ENCODE measurements at places on chromosomes 6 and 20.

DNA sequence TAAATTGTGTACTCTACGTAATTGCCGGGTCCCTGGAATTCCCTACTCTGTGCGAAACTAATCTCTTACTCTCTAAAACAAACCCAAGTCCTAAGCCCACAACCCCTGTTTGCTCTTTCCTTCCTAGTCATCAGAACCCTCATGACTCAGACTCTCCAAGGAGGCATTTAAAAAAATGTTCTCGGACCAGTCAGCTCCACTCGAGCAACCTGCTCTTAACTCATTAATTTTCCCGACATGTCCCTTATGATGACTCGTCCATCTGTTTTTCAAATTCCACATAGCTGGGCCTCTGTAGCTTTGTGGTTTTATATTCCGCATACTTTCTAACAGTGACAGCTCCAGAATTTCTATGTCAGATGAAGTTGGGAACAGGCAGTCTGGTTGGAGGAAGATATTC is 2.6 kb upstream of the MUC22 start:
- no peak for DNase-seq

GRCh38 chr6:23003671-23004467 is 434.5 kb downstream of the HDGFL1 start:
- DNase-seq = no peak

GRCh38 chr6:6283746-6284145 is 36.7 kb downstream of the F13A1 start:
- no peak for DNase-seq

DNA sequence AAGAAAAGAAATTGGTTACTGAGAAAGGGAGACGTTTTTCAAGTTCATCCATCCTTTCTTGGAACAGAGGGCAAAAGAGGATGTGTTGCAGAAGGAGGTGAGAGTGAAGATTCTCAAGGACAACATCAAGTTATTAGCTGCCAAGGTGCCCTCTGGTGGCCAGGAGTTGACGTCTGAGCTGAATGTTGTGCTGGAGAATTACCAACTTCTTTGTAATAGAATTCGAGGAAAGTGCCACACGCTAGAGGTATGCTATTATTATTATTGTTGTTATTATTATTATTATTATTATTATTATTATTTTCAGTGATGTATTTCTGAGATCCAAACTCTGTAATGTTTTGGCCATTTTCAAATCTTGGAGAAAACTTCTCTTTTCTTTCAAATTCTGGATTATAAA is 197.0 kb downstream of the UTRN start:
- DNase-seq = peak; percentile 61

DNA sequence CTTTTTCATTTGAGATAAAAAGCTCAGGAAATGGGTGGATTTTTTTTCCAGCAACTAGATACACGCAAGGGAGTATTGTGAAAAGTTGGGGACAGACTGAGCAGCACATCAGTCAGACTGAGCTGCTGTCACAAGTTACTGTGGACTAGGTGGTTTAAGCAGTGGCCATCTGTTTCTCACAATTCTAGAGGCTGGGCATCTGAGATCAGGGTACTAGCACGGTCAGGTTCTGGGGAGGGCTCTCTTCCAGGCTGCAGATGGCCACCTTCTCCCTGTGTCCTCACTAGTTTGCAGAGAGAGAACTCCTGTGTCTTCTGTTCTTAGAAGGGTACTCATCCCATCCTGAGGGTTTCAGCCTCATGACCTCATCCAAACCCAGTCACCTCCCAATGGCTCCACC is 178.3 kb downstream of the SYNDIG1 start:
- DNase-seq = no peak

DNA sequence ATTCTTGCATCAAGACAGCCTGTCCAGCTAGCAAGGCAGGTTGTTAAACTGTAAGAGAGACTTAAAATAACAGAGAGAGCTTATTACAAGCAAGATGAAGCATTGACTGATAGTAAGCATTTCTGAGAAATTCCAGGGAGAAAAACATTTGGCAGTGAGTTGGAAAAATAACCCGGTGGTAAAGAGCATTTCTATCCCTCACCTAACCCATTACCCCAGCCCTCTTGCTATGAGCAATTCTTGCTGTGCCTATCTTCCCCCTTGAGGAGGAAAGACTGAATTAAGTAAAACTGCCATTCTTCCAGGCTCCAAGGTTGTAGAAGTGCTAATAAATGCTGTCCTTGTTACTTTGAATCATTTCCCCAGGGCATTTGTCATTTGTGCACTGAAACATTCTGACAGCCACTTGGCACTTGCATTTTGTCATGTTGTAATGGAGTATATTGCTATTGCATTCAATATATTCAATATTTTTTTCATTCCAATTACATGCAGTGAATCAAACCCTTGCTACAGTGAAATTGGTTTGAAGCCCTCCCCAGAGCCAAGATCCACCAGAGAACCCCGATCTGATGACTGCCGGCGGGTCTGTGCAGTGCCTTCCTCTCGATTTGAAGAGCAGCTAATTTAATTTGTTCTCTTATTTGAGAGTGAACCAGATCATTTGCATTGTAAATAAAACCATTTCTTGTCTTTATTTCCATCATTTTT is 291.1 kb downstream of the HIVEP2 start:
- no peak for DNase-seq

DNA sequence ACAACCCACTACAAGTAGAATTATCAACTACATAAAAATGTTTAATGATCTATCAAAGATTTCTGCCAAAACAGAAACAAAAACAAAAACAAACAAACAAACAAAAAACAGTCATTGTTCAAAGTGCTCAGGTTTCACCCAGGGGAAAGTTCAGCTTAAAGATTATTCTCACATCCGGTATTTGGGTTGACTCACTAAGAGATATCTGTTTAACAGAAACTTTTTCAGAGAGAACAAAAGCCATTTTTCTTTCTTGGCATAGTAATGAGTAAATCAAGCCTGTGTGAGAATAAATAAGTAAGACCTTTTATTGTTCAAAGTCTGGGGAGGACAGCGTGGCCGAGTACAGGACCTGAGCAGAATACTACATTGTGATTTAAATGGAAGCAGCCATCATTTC is 143.6 kb downstream of the RCAN2 start:
- DNase-seq = no peak

GRCh38 chr6:170362121-170362520 is 55.6 kb downstream of the FAM120B start:
- no peak for DNase-seq

GRCh38 chr6:42255050-42255449 is 37.4 kb upstream of the MRPS10 start:
- no peak for DNase-seq

DNA sequence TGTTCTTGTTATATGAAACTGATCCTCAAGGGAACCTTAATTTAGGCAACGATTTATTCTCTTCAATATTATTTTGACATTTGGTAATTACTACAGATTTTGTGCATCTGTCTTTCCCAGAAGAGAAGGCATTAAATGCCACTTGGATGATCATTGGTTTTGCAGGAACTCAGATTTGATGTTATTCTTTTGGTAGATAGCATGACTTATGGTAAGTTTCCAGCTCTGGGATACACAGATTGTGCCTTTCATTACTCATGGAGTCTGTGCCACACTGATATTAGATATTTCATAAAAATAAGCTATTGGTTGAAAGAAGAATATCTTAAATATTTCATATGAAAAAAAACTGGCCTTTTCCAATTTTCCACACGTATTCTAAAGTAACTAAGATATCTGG is 120.1 kb downstream of the AIG1 start:
- DNase-seq = no peak

- no peak for DNase-seq
Measured at GRCh38 chr6:168559574-168560098, 118.7 kb downstream of the SMOC2 start.

GRCh38 chr6:149934249-149935156 is 7.3 kb upstream of the ULBP2 start:
- peak; percentile 84 for DNase-seq

- no peak for DNase-seq
Measured at GRCh38 chr6:156658186-156658965, 118.8 kb upstream of the ARID1B start.

- DNase-seq = no peak
Measured at GRCh38 chr20:2342243-2342642, 38.5 kb upstream of the TGM6 start.

GRCh38 chr6:12051861-12052368 is 39.8 kb downstream of the HIVEP1 start:
- no peak for DNase-seq

DNA sequence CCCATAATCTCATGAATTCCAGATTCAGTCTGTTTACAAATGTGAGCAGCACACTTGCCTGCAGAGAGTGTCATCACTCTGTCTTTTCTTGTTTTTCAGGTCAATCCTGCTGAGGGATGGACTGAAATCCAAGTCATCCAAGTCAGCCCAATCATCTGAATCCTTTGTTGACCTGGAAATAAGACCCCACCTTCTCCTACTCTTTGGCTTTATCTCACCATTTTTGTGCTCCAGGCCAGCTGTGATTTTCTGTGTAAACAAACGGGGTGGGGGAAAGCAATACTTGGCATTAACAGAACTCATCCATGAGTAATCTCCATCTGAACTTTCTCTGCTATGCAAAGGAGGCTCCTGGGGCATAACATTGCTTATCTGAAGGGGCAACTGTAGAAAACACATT is 16.9 kb upstream of the GSTA4 start:
- no peak for DNase-seq

GRCh38 chr6:168990019-168990751 is 263.5 kb downstream of the THBS2 start:
- DNase-seq = no peak

GRCh38 chr6:28315628-28316027 is 20.3 kb downstream of the ZSCAN31 start:
- no peak for DNase-seq

GRCh38 chr20:32382102-32382950 is 24.2 kb downstream of the ASXL1 start:
- no peak for DNase-seq

DNA sequence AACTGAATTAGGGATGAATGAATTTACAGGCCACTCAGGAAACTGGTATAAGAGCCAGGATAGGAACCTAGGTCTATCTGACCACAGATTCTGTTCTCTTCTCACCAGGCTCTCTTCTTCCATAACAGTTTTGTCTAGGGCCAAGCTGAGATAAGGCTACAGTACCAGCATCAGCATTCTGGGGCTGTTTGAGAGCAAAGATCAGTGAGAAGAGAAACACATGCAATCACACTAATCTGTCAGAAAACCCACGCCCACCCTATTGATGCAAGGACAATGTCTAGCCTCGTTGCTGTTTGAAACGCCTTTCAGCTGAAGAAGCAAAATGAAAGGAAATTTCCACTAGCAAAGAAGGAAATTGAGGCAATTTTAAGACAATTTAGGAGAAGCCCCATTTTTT is 137.7 kb downstream of the LCA5 start:
- no peak for DNase-seq

GRCh38 chr6:112253841-112254816 is at the start of gene LAMA4:
Gene LAMA4, minus strand, starts transcription at chr6:112254567. Its CDS starts 417 bp downstream, at chr6:112254150.
- peak; percentile 61 for DNase-seq

DNA sequence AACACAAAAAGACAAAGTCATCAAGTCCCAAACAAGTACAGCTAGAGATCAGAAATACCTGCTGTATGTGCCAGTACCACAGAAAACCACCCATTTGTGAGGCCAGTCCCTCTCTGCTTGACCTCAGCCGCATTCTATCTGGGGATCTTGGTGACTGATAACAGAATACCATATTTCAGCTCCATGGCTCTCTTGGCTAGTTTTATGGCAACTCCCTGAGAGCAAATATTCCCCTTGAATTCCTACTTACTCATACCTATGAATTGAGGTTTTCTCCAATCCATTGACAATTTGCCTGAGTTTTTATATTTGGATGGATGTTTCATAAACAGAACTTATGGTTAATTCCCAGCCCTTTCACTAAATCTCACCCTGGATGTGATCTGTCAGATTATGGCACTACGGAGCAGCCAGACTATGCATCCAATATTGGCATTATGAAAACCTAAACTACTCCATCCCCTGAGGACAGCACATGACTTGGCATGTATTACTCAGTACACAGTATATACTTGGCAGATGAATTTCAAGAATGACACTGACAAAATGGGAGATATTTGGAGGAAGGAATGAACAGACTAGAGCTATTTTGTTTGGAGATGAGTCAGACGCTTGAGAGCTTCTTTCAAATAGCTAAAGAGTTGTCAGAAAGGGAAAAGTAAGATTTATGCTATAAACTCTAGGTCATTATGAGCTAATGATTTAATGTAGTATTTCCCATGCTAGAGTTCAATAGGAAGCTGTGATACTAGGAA is 95.7 kb downstream of the PRDM1 start:
- no peak for DNase-seq

- DNase-seq = no peak
Measured at GRCh38 chr6:107853230-107853629, 29.1 kb upstream of the SCML4 start.

DNA sequence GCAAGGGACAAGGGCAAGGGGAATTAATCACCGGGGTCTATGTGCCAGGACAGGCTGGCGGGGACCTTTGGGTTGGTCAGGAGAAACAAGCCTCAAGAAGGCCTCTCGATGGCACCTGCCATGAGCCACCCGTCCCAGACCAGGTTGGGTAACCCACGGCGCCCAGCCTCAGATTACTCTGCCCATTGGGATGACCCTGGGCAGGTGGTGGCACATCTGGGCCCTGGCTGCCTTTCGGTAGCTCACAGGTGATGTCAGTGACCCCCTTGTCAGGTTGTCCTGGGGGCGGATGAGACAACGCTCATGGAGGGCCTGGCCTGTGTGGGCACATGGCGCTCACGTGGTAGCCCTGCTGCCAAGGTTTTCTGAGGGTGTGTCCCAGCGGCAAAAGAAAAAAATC is 152.2 kb downstream of the SYCP2 start:
- DNase-seq = peak; percentile 22

Measured in activated CD8-positive, alpha-beta memory T cell treated with anti-CD3 and anti-CD28 coated beads, Interleukin-2, amount 50 U/mL, for 48 hours (primary cell).